Activated CD4-positive, alpha-beta memory T cell treated with anti-CD3 and anti-CD28 coated beads for 36 hours (primary cell): ENCODE measurements at places on chromosomes 11 and 22. TPM values are rescaled to one million over a fixed set of nuclear protein-coding genes. Genes with fewer than 3 reads are reported as not detected.
A peak's percentile ranks its signal among the peaks of the same experiment; 100 is the strongest.

DNA sequence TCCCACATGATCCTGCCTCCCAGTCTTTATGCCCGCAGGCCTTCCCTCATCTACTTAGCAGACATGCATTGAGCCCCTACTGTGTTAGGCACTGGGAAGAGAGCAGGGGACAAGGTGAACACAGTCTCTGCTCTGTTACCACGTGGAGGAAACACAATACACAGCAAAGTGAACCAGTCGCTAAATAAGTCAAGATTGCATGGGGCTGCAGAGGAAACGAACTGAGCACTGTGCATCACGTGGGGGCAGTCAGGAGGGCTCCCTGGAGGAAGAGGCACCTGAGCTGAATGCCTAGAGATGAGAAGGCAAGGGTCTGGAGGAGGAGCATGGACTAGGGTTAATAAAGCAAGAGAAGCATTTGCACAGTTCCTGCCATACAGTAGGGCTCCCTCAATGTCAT lies 102.7 kb downstream of the MN1 start:
- no peak for DNase-seq

DNA sequence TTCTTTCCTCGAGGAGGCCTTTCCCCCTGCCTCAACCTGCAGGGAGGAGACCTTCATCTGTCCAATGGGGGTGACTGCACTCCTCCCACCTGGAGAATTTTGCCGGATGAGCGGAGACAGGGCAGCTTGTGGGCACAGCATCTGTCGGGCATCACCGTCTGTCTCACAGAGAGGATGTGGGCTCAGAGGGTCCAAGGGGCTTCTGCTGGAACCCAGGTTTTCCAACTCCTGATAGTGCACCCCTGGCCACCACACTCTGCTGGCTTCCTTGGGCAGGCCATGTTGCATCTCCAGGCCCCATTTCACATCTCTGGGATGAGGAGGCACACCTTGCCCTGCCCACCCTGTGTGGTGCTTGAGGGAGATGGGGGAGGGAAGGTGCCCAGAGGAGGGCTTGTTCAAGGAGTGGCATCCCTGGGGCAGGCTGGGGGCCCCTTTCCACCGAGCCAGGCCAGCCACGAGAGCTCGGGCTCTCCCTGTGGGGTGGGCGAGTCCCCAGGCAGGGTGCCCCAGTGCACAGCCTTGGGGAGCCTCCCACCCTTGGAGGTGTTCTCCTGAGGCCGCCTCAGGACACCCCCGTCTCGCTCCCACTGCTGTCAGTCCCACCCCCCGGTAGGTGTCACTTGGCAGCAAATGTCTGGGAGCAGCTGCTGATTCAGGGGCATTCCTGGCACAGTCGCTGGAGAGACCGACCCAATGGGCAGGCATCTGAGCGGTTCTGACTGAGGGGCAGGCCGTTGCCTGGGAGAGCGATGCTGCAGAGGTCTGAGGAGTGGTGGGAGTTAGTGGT lies 84.2 kb downstream of the MORC2 start:
- no peak for DNase-seq

- DNase-seq, result no peak
Measured at GRCh38 chr11:20457001-20457799, 69.7 kb downstream of the PRMT3 start.

- no peak for DNase-seq
Measured at GRCh38 chr11:125559888-125560287, 9.4 kb upstream of the EI24 start.

DNA sequence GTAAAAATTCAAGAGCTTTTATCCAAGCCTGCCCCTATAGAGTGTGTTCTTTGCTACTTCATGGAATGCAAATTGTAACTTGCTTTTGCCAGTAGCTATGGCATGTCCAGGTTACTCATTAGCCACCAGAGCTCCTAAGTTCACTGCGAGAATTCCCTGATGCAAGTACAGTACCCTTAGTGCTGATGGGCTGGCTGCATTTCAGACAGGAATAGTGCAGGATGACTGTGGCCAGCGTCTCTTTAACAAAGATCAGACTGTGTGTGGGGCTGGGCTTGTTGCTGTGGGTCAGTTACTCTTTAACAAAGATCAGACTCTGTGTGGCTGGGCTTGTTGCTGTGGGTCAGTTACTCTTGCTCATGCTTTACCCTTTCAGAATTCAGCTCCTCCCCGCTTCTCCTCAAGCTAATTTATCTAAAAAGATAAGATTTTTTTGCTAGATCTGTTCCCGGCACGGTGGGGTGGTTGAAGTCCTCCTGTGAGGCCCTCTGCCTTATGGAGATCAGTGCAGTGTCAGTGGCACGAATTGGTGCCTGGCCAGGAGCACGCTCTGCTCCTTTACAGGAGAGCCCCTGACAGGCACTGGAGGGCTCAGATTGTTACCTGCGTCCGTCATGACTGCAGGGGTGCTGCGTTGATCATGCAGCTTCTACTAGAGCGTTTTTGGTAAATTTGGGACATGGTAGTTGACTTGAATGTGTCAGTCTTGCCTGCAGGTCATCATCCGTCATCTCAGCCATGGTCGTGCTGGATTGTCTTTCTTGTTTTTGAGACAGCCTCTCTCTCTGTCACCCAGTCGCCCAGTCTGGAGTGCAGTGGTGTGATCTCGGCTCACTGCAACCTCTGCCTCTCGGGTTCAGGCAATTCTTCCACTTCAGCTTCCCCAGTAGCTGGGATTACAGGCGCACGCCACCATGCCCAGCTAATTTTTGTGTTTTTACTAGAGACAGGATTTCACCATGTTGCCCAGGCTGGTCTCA lies 27.0 kb downstream of the AP2A2 start:
- DNase-seq, result no peak

GRCh38 chr11:75275581-75275980 lies 35.0 kb downstream of the TPBGL start:
- DNase-seq, result peak; percentile 79

- DNase-seq, result peak; percentile 66
Measured at GRCh38 chr22:50473855-50474671, 772 bp downstream of the SBF1 start.

GRCh38 chr11:74283580-74284180 lies 27.8 kb downstream of the P4HA3 start:
- DNase-seq, result no peak

GRCh38 chr11:126127898-126128297 lies 65.2 kb upstream of the CDON start:
- no peak for DNase-seq

- DNase-seq, result no peak
Measured at GRCh38 chr22:45946805-45947600, 30.0 kb downstream of the WNT7B start.

DNA sequence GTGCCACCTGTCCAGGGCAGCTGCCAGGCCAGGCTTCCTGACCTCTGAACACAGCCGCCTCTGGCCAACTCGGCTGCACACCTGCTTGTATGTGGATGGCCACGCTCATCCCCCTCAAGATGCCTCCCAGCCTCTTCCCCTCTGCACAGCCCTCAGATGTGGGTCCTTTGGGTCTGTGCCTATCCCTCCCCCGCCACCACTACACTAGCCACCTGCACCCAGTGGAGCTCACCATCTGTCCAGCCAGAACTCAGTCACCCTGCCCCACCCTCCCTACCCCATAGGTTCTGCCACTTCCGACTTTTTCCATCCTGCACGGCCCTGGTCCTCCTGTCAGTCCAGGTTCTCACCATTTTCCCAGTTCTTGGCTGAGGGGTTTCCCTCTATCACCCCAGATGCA lies 44.6 kb downstream of the PHF21B start:
- no peak for DNase-seq

DNA sequence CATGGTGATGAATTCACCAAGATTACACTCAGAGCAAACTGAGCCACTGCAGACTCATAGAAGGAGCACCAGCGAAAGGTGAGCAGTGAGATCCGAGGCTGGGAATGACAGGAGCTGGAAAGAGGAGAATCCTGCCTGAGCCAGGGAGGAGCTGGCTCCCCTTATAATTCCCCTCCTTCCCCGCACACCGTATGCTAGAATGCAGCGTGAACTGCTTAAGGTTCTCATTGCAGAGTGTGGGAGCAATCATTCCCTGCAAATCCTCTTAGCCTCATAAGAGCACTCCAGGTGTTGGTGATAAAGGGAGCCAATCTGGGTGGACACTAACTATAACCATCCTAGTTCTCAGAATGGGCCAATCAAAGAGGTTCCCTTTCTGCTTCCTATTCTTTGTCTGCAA lies 127.6 kb upstream of the TEAD1 start:
- no peak for DNase-seq

GRCh38 chr22:22748297-22748743 lies 103.9 kb downstream of the GGTLC2 start:
- peak; percentile 63 for DNase-seq

- no peak for DNase-seq
Measured at GRCh38 chr22:17913801-17914347, 110.5 kb downstream of the MICAL3 start.

DNA sequence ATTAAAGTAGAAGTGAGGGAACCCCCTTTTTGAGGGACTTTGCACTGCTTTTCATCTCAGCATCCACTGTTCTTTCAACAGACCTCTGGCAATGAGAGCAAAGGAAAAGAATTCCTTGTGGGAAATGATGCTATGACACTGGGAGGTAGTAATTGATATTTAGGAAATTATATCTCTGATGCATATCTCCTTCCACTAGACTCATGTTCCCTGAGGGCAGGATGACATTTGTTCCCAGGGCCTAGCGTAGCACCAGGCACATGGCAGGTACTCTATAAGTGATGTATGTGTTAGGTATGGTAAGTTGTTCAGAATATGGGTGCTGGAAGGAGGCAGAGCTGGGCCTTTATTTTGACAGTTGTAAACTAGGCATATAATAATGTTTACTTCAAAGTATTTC lies 142.9 kb downstream of the CCDC81 start:
- no peak for DNase-seq

- peak; percentile 13 for DNase-seq
Measured at GRCh38 chr11:88231894-88232482, 56.7 kb upstream of the RAB38 start.

- peak; percentile 45 for DNase-seq
Measured at GRCh38 chr22:25027959-25028840, 75.7 kb downstream of the KIAA1671 start.

- DNase-seq, result peak; percentile 37
Measured at GRCh38 chr11:62726156-62726914, 922 bp downstream of the HNRNPUL2 start.

DNA sequence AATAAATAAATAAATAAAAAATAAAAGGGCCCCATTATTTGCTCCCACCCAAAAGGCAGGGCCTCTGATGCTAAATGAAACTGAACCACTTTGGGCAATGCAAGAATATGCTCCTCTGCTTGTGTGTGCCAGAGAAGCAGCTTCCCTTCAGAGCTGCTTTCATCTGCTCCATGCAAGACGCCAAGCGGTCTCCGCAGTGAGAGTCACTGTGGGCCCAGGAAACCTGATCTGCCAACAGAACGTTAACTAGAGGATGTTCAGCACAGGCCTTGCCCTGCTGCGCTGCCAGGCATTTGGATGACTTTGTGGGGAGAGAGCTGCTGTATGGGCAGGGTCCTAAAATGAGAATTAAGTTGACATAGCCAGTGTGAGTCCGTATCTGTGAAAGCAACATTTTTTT lies 43.7 kb upstream of the APOA1 start:
- DNase-seq, result no peak

DNA sequence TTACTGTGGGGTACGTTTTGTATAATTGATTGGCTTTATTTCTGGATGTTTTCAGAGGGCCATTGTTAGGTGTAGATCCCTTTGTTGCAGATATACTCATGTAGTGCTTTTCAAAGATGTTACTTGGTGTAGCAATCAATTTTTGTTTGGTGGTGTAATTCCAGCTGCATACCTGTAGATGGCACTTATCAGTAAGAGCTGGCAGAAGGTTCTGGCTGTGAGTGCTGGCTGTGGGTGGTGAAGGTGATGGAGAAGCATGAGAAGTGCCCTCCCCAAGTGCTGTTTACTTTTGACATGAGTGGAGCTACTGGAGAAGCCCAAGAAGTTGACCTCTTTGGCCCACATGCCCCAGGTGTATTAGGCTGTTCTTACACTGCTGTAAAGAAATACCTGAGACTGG lies 1074.9 kb downstream of the FAM181B start:
- peak; percentile 11 for DNase-seq

DNA sequence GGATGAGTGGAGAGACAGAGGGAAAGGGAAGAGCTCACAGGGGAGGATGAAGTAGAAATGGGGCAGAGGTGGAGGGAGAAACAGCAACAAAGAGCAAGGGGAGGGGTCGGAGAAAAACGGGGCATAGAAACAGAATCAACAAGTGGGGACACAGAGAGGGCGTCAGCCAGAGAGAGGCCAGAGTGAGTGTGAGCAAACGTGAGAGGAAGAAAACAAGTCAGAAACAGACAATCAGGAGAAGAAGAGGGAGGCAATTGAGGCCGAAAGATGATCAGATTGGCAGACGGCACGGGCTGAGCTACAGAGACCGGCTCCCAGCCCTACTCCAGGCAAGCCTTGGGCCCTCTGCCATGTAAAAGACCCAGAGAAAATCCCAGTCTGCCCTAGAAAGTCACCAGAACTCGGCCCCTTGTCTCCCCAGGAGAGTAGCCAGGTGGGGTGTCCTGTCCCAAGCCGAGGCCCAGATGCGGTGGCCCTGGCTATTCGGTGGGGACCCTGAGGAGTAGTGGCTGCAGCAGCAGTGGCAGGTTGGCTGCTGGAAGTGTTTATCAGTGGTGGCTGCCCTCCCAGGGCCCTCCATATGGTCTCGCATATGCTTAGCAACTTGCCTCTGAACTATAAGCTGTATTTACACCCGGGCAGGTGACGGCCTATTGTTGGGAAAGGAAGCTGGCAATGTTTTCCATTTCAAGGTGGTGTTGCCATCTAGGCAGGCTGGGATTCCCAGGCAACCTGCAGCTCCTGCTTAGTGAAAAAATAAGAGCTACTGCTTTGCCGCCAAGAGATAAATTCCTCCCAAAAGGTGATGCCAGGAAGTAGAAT lies 14.8 kb upstream of the TSPAN18 start:
- no peak for DNase-seq

GRCh38 chr11:12237381-12237784 lies 127.0 kb downstream of the MICAL2 start:
- no peak for DNase-seq

- no peak for DNase-seq
Measured at GRCh38 chr11:69099180-69099579, 50.4 kb downstream of the TPCN2 start.

DNA sequence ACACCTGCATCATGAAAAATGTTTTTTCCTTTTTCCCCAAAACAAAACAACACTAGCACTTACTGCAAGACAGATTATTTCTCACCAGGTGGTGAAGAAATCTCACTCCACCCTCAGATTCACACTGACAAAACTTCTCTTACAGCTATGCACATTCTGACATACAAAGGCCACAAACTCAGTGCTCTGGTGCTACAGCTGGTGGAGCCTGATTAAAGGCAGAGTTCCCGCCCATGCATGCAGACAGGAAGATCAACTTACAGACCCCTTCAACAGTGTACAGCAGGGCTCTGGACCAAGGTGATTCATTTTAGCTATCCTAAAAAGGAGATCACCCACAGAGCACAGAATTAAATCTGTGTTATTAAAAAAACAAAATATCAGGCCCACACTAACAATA lies 112.6 kb downstream of the CADM1 start:
- DNase-seq, result no peak

GRCh38 chr22:31841078-31841827 lies 87.4 kb downstream of the DEPDC5 start:
- no peak for DNase-seq

- no peak for DNase-seq
Measured at GRCh38 chr11:212150-213100, 4.9 kb downstream of the RIC8A start.

Gene OR51B5
- total RNA-seq, result not detected

Gene KRTAP5-9
- not detected for total RNA-seq

Gene YPEL1
- 1.8 TPM for total RNA-seq

Gene TRIM29
- total RNA-seq, result not detected

Gene NRIP3
- 2.7 TPM for total RNA-seq

Gene B3GAT1
- total RNA-seq, result 0.22 TPM

Gene CYP2R1
- total RNA-seq, result 14.6 TPM

Gene MMP8
- not detected for total RNA-seq

Gene OR5F1
- total RNA-seq, result not detected

Gene ALDH3B2
- not detected for total RNA-seq

Gene GAB4
- not detected for total RNA-seq

Gene DGAT2
- total RNA-seq, result 2.5 TPM
